ENCODE measurements at places on chromosomes 3 and 15. TPM values are rescaled to one million over a fixed set of nuclear protein-coding genes. Genes with fewer than 3 reads are reported as not detected.
A peak's percentile ranks its signal among the peaks of the same experiment; 100 is the strongest.

GRCh38 chr15:99429681-99430081 lies 136.1 kb upstream of the MEF2A start:
- DNase-seq = no peak

Gene KCNH8
- not detected for total RNA-seq

Gene CACNA2D2
- total RNA-seq = not detected

GRCh38 chr3:186287711-186288110 lies 74.3 kb downstream of the DGKG start:
- no peak for DNase-seq

DNA sequence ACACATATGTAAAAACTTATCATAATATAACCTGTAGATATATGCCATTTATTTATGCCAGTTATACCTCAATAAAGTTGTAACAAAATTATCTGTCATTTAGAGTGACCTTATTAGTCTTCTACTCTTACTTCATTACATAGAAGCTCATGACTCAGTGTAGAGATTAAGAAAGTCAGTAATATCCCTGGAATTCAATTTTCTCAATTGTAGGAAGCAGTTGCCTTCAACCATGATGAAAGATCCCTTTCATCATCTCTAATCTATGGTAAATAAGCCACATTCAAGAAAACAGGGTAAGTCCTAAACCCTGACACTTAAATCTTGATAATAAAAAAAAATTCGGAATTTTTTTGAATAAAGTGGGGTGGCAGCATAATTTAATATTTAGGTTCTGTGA lies 216.5 kb upstream of the PEX5L start:
- DNase-seq = no peak

DNA sequence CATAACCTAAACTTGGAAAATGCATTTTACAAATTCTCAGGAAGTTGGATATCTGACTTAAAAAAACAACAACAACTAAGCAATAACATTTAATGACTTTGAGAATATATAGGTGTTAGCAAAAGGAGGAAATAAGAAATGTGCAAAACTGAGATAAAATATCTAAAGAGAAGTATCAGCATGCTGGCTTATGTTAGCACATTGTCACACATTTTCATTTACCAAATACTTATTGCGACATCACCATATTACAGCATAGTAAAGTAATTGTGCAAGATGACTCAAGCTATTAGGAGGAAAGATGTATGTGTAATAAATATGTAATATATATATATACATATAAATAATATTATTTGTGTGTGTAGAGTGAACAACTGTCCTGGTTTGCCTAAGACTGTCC lies 9.2 kb downstream of the PTX3 start:
- no peak for DNase-seq

DNA sequence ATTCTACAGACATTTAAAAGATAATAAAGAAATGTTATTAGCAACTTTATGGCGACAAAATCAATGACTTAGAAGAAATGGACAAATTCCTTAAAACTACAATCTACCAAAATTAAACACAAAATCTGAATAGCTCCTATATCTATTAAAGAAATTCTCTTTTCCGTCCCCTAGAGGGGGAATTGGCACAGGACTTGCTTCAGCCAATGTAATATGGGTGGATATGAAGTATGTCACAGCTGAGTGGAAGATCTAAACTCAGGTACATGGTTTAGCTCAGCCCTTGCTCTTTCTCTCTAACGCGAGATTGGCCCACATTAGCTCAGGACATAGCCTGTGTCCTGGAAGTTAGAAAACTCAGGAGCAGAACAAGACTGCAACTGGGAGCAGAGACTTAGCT lies 79.3 kb downstream of the DNAH12 start:
- DNase-seq = no peak

- peak; percentile 52 for DNase-seq
Measured at GRCh38 chr3:49745986-49746385, 22.2 kb upstream of the GMPPB start.

Gene CCDC71
- 24.7 TPM for total RNA-seq

DNA sequence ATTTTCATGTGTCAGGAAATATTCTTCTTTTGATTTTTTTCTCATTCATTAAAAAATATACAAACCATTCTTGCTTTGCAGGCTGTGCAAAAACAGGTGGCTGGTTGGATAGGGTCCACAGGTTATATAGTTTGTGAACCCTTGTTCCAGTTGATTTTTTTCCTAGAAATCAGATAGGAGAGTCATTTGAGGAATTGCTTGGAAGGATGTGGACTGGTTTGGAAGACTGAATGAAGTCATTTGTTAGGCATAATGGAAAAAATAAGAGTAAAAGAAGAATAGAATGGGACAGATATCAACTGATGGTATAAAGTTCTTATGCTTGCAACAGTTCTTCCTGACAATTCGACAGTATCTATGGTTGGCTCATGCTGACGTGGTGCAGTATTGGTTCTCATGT lies 189.4 kb downstream of the PTPRG start:
- DNase-seq = no peak

DNA sequence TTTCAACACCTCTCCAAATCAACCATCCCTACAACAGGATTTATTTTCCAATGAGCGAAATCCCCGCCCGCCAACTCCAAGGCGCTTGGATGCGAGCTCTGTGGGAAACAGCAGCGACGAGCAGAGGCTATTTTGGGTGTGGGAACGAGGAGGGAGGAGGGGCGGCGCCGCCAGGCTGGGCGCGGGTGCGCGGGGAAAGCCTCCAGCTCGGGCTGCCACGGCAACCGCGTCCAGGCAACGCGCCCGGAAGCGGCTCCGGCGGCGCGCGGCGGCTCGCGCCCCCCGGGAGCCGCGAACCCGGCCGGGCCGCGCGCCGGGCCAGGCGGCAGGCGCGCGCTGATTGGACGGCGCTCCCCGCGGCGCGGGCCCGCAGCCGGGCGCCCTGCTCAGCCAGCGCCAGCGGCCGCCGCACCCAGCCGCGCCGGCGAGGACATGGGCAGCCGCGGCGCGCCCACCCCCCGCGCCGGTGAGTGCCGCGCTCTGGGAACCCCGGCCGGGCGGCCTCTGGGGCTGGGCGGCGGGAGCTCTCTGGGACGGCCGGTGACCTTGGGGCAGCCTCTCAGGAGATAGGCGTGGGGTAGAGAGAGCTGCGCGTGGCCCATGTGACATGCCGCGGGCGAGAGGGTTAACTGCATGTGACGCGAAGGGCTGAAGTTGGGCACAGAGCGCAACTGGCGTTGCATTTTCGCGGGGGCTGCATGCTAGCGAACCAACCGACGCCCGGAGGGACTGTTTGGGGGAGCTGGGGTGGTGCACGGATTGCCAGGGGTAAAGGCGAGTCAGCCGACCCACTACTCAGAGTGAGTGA lies at the start of gene FAM81A:
FAM81A (plus strand) TSS at position 370 of the 808 bp plus-strand sequence. CDS start 20,441 bp downstream, outside the sequence.
- DNase-seq = peak; percentile 64

GRCh38 chr3:33629219-33629618 lies 88.8 kb downstream of the CLASP2 start:
- no peak for DNase-seq

DNA sequence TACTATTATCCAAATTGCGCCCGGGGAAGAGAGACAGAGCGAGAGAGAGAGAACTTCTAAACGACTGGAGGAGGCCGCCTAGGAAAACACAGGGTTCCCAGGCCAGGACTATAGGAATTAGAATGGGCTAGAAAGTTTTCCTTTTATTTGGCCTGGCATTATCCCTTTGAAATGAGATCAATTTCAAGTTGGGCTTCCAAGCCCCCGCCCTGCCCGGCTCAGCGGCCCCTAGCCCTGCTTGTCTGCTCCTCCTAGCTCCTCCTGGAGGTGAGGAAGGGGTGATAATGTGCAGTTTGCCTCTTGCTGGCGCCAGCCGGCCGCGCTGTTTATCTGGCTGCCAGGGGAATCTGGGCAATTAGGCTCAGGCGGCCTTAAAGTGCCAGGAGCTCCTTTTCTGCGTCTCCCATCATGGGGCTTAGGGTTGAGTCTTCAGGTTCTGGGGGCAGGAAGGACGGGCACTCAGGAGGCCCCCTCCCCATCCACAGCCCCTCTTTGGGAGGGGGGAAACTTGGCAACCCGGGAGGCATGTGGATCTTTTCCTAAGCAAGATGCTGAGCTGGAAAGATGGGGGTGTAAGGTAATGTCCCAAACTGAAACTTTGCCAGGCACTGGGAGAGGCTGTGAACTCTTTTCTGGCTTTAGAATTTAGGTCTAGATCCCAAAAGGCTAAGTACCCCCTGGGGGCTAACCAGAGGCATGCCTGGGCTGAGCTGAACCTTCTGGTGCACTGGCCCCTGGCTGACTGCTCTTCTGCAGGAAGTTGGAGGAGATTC lies 5.5 kb downstream of the SMAD6 start:
- peak; percentile 70 for DNase-seq

DNA sequence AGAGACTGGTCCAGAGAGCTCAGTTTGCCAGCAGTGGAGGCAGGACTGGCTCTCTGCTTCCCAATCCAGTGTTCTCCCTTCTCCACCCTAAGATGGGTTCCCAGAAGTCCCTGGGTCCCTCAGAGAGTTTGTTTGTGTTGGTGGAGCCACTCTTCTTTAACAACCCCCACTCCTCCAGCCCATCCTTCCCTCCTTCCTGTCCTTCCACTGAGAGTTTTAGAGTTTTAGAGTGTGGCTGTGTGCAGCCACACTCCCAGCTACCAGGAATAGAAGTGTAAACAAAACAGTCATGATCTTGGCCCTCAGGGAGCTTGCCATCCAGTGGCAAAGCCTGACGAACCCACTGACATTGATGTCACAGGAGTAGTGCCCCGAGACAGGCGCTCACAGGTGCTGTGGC lies 12.5 kb upstream of the FBLN2 start:
- no peak for DNase-seq

GRCh38 chr15:38300395-38300794 lies 47.8 kb downstream of the SPRED1 start:
- DNase-seq = no peak

Gene CSPG4
- 0.32 TPM for total RNA-seq

DNA sequence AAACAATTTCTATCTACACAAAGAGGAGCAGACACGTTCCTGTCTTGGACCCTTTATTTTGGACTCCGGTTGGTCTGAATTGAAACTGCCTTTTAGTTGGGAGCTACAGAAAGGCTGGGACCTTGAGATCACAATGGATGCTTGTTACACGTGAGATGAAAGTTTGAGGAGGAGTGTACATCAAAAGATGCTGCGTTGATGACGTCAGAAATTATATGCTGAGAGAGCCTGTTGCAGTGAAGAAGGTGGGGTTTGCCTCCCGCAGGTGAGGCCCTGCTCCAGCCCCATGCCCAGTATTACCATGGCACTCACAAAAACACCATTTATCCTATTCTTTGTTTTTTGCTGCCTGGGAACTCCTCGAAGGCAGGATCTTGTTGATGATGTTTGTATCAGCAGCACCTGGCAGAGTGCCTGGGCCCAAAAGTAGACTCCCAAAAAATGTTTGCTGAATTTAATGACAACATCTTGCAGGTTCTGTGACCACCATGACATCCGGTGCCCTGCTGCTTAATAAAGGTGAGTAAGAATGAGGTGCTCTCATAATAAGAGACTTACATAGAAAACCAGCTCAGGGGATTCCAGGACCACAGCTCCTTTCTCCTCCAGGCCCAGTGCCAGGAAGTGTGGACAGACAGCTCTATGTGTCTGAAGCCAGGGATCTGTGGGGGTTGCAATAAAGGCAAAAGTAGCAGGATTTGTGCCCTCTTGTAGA lies 136.1 kb upstream of the UBE2E1 start:
- no peak for DNase-seq

Gene IMPG2
- 0.05 TPM for total RNA-seq

Gene GOLGA6L10
- 0.19 TPM for total RNA-seq

Gene ADGRG7
- not detected for total RNA-seq

Gene MYRIP
- total RNA-seq = 0.11 TPM

Gene AGTR1
- not detected for total RNA-seq

Gene SCN5A
- 1.6 TPM for total RNA-seq

Gene TTC23
- total RNA-seq = 31.9 TPM

Gene ALPK3
- not detected for total RNA-seq

DNA sequence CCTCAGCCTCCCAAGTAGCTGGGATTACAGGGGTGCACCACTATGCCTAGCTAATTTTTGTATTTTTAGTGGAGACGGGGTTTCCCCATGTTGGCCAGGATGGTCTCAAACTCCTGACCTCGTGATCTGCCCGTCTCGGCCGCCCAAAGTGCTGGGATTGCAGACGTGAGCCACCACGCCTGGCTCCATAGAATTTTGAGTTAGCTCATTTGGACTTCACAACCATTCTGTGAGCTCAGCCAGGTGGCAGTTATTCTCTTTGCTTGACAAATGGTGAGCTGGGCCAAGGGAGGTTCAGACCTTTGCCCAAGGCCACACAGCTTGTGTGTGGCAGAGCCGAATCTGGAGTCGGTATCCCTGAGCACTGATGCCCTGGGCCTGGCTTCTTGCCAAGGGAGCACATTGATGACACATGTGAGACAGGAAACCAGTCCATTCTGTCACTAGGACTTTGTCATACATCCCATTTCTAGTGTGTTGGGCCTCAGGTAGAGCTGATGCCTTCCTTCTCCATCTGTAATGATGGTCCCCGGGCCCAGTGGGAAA lies 17.6 kb downstream of the PODXL2 start:
- DNase-seq = no peak

Gene HRH1
- total RNA-seq = 15.9 TPM

GRCh38 chr15:94070356-94071295 lies 160.7 kb upstream of the MCTP2 start:
- peak; percentile 90 for DNase-seq

- DNase-seq = peak; percentile 52
Measured at GRCh38 chr3:140898340-140899180, 43.1 kb upstream of the SLC25A36 start.

DNA sequence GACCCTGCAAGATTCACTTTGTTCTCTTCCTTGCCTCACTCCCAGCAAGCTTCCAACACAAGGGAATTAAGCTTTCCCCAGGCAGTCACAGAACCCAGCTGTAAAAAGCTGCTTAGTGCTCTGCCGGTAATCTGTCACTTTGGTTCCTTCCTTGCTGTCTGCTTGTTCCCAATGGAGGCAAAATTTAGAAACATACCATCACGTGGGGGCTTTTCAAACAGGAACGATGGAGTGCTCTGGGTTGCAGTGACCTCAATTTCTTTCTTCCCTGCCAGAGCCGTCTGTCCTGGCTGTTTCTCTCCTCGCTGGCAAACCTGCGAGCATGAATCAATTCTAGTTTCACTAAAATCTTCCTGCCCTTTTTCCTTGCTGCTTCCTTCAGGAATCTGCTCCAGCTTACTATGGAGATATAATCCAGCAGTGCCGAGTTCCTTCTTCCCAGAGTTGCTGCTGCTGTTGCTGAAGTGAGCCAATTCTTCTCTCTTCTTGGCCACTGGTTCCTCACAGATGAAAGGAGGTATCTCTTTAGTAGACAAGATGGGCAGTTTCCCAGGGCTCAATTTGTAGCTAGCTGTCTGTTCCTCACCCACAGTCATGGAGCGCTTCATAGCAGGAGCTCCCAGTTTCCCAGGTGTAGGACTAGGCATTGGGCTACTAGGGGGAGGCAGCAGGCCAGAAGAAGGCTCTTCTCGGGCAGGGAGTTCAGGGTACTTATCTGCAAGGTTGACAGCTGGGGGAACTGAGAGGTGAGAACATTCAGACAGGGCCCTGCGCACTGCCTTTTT lies 88.1 kb downstream of the DHX30 start:
- DNase-seq = no peak

Gene UBE3A
- total RNA-seq = 74.1 TPM

Gene ZIC1
- total RNA-seq = 10.9 TPM

Gene AMT
- 0.85 TPM for total RNA-seq

All from SJSA1 (cell line).